ENCODE measurements at places on chromosomes 1 and 21.

DNA sequence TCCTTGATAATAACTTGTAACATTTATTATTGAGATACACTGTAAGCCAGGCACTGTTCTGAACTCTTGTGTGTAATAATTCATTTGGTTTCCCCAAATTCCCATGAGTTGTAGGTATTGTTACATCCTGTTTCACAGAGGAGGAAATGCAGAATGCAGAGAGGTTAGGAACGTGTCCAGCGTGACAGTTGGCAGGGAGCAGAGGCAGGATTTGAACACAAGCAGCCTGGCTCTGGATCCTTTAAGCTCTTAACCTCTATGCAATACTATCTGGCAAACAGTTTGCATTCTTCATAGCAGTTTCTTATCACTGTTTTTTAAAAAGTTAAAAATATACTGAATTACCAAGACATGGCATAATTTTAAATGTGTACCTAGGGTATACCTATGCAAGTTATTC lies 30.5 kb downstream of the EEIG2 start:
- DNase-seq: no peak
- H3K27ac ChIP-seq: peak overlapping the region; percentile 68
- H3K4me1 ChIP-seq: peaks cover 49% of the 10 kb centered on the region
- H3K4me3 ChIP-seq: no peak overlapping the region
- H3K27me3 ChIP-seq: no peaks in the 10 kb centered on the region

DNA sequence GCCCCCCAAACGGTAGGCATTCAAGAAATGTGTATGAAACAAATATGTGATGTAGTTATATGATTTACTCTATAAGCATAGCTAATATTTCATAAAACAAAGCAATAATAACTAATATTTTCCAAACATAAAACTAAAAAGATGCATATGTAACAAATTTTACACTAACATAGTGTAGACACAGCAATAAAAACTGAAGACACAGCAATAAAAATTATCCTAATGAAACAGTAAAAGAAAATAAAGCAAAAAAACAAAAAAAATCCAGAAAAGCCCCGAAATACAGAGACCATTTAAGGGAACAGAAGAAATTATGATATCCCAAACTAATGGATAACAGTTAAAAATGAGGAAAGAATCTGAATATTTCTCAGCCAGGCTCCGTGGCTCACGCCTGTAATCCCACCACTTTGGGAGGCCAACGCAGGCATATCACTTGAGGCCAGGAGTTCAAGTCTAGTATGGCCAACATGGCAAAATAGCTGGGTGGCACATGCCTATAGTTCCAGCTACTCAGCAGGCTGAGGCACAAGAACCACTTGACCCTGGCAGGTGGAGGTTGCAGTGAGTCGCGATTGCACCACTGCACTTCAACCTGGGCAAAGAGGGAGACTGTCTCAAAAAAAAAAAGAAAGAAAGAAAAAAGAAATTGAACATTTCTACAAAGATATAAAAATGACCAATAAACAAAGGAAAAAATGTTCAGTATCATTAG lies 38.2 kb upstream of the PSMG1 start:
- DNase-seq: no peak
- H3K4me1 ChIP-seq: peaks cover 10% of the 10 kb centered on the region
- peaks cover 22% of the 10 kb centered on the region for H3K36me3 ChIP-seq
- no peak overlapping the region for H3K27ac ChIP-seq

- H3K4me3 ChIP-seq: no peak overlapping the region
- H3K27me3 ChIP-seq: peaks cover 54% of the 10 kb centered on the region
- H3K4me1 ChIP-seq: peaks cover 6% of the 10 kb centered on the region
- no peak overlapping the region for H3K27ac ChIP-seq
- DNase-seq: no peak
Measured at GRCh38 chr1:112371775-112372174, 24.2 kb upstream of the CTTNBP2NL start.

GRCh38 chr1:36023098-36023769 lies 60.7 kb upstream of the TEKT2 start:
- H3K27ac ChIP-seq: peak overlapping the region; percentile 75
- H3K36me3 ChIP-seq: peaks cover 29% of the 10 kb centered on the region
- no peaks in the 10 kb centered on the region for H3K27me3 ChIP-seq

GRCh38 chr1:155305881-155306391 lies 2.7 kb upstream of the FDPS start:
- H3K27me3 ChIP-seq: peaks cover 4% of the 10 kb centered on the region
- DNase-seq: no peak
- peaks cover 18% of the 10 kb centered on the region for H3K4me1 ChIP-seq
- H3K27ac ChIP-seq: no peak overlapping the region
- H3K4me3 ChIP-seq: no peak overlapping the region
- peaks cover 20% of the 10 kb centered on the region for H3K36me3 ChIP-seq

DNA sequence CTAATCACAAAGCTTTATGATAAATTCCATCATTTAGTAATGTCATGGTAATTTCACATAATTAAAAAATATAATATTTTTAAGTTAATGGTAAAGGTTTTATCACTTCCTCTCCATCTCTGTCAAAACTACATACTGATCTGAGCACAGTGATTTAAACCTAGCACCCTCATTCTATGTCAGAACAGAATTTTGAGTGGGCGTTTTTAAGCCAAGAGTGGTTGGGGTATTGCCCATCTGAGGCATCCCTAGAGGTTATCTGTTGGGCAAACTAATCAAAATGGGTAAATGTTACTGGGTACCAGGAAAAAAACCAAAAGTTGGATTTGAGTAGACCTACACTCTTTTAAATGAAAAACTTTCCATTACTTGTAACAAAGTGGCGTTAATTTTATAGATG lies 100.7 kb upstream of the GFI1 start:
- peaks cover 47% of the 10 kb centered on the region for H3K4me1 ChIP-seq
- H3K36me3 ChIP-seq: peaks cover 42% of the 10 kb centered on the region
- no peaks in the 10 kb centered on the region for H3K27me3 ChIP-seq

GRCh38 chr1:68268896-68269483 lies 36.7 kb upstream of the WLS start:
- H3K27me3 ChIP-seq: no peaks in the 10 kb centered on the region
- no peak overlapping the region for H3K27ac ChIP-seq
- no peaks in the 10 kb centered on the region for H3K36me3 ChIP-seq
- H3K4me3 ChIP-seq: no peak overlapping the region
- H3K4me1 ChIP-seq: no peaks in the 10 kb centered on the region
- no peak for DNase-seq

GRCh38 chr1:47676311-47677054 lies 238.6 kb downstream of the FOXD2 start:
- peaks cover 4% of the 10 kb centered on the region for H3K27me3 ChIP-seq
- no peak overlapping the region for H3K27ac ChIP-seq
- peaks cover 2% of the 10 kb centered on the region for H3K36me3 ChIP-seq
- H3K4me1 ChIP-seq: no peaks in the 10 kb centered on the region
- DNase-seq: no peak
- no peak overlapping the region for H3K4me3 ChIP-seq

DNA sequence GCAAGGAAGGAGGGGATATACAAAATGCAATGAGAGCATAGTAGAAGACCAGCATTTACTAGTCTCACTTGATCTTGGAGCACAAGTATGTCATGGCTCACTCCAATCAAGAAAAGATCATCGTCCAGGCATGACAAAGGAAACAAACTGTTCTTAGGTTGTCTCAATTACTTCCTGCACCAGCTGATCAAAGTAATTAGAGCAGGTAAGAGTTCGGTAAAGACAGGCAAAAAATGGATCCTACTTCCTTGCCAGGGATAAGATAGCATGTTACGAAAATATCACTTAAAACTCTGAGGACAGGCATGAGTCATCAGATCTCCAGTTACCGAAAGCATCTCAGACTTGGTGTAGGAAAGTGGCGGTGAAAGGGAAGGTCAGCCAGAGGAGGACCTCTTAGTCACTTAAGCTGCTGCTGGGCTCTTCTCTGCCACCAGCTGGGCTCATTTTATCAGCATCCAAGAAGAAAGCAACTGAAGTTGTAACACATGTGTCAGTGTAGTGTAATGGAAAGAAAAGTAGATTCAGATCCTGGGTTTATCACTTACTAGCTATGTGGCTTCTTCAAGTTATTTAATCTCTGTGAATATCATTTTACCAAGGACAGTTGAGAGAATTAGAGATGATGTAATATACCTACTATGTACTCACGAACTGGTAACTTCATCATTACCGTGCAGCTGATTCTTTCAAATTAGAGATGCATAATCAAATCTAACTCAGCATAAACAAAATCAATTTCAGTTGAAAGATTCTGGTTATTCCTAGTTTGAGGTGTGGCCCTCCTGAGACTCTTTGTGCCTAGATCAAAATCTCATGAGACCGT lies 46.8 kb downstream of the XCL1 start:
- no peak overlapping the region for H3K27ac ChIP-seq
- no peaks in the 10 kb centered on the region for H3K27me3 ChIP-seq
- no peak for DNase-seq
- no peaks in the 10 kb centered on the region for H3K36me3 ChIP-seq
- H3K4me3 ChIP-seq: no peak overlapping the region

DNA sequence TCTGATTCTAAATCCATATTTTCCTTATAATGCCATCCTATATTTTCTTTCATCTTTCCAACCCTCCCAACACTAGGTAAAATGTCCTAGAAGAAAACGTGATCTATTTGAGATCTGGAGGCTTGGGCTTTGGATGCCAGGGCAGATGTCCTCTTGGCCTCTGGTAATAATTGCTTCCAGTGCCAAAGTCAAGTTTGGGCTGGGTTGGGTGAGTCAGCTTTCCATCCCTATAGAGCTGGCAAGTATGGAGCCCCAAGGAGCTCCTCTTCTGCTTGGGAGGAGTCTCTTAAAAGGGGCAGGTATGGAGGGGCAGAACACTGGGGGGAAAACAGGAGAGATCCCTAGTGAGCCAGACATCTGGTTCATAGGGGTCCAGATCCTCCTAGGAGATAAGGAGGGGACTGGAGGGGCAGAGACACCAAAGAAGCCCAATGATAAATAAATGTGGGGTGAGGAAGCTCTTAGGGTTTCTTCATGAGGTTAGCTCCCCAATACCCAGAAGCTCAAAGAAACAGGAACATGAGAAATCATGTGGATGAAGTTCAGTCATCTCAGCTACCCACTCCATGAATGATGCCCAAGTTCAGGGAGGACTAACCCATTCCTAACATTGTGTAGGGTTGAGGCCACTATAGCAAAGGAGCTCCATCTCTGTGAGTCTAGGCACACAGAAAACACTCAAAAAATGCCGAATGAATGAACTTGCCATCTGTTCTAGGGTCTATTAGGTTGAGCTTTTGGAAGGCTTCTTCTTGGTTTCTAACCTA lies 3.5 kb downstream of the C1orf116 start:
- no peak overlapping the region for H3K4me3 ChIP-seq
- H3K36me3 ChIP-seq: no peaks in the 10 kb centered on the region
- no peak for DNase-seq

DNA sequence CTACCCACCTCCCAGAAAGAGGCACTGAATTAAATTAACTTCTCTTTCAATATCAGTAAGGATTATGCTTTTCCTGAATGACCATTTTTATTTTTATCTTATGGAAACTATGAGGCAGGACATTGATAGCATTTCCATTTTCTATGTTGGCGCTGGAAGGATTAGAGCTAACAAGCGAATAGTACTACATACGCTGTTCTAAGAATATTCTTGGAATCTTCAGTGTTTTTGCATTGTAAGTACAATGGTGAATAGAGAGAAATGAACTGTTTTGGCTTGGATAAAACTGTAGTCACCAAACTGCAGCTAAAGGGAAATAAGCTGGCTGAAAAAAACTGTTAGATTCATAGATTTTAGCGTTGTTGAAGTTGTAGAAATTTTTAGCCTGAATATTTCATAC lies 779.0 kb upstream of the ADGRL4 start:
- H3K4me1 ChIP-seq: no peaks in the 10 kb centered on the region
- no peaks in the 10 kb centered on the region for H3K27me3 ChIP-seq
- DNase-seq: no peak
- H3K27ac ChIP-seq: no peak overlapping the region

DNA sequence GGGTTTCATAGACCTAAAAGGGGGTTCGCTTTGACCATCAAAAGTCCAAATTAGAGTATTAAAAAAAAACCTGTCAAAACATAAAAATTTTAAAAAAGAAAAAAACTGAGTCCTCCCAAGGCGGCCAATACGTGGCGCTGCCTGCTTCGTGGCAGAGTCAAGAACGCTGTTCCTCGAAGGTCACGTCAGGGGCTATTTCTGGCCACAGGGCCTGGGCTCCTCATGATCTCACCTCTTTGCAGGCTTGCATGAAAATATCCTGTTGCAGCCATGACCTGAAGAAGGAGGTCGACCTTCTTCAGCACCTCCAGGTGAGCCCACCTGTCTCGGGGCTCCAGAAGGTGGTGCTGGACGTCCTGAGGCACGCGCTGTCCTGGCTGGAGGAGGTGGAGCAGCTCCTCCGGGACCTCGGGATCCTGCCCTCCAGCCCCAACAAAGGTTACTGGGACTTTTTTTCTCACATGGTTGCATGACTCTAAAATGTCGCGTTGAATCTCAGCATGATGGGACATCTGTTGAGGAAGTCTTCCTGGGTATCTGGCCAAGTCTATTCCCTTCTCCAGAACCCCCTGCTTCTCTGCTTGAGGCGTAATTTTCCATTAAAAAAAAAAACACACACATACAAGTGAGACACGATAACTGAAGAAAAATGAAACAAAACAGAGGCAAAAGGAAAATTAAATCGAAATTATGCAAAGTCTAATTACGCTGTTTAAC lies 80.4 kb upstream of the EFHD2 start:
- H3K36me3 ChIP-seq: no peaks in the 10 kb centered on the region
- peaks cover 26% of the 10 kb centered on the region for H3K27me3 ChIP-seq
- no peak overlapping the region for H3K4me3 ChIP-seq
- no peak for DNase-seq
- H3K27ac ChIP-seq: no peak overlapping the region

- no peak overlapping the region for H3K4me3 ChIP-seq
- no peak overlapping the region for H3K27ac ChIP-seq
- no peaks in the 10 kb centered on the region for H3K27me3 ChIP-seq
Measured at GRCh38 chr1:110477041-110477440, 26.1 kb downstream of the PROK1 start.

DNA sequence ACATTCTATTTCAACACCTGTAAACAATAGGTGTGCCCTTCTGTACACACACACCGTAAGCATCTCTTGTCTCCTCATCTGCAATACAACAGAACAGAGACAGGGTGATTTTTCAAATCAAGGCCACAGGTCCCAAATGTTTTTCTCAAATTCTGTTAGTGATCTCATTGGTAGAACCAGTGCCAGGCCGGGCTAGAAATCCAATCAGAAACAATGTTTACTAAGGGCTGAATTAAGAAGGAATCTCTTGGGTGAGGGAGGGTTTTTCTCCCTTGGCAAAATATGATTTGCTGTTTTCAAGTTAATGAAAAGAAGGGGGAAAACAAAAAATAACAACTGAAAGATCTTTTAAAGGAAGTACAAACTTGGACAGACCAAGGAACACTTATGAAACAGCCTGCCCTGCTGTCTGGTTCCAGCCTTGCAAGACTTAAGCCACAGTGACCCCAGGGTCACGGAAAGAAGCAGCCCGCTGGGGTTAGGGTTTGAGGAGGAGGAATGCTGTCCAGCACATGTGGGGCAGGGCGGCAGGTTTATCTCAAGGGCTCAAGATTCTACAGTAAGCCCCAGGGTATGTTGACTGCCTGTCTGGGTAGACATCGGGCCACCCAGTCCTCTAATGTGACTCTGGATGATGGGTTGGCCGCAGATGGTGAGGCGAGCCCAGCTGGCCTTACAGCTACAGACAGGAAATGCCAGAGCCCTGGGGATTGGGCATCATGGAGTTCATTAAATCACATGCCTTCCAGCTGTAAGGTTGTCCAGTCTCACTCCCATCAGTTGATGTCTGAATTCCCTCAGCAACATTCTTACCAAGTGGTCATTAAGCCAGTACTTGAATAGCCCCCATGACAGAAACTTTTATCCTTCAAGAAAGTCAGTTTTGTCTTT lies 73.3 kb upstream of the SLC44A3 start:
- H3K27me3 ChIP-seq: no peaks in the 10 kb centered on the region
- no peak for DNase-seq
- no peak overlapping the region for H3K27ac ChIP-seq
- H3K4me1 ChIP-seq: peaks cover under 1% of the 10 kb centered on the region
- H3K36me3 ChIP-seq: no peaks in the 10 kb centered on the region

All from activated naive CD8-positive, alpha-beta T cell treated with anti-CD3 and anti-CD28 coated beads for 36 hours (primary cell).